NK-92 treated with Interleukin-12 subunit alpha and Interleukin-12 subunit beta, amount 100 ng/mL, for 24 hours (cell line): ENCODE measurements at places on chromosomes 13 and 19.

DNA sequence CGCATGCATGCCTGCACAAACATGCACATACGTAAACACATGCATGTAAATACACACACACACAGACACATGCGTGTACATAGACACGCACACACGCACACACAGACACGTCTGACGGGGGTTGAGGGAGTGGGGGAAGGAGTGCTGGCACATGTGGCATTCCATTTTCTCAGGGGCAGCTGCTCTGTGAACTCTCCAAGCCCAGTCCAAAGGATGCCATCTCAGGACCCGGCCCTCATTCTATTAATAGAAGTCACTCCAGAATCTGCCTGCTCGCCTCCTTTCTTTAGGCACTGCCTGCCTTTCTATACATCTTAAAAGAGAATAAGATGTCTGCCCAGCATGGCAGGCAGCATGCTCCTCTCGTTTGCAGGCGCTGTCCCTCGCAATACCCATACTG lies 5.3 kb downstream of the ARHGEF7 start:
- no peak for DNase-seq

DNA sequence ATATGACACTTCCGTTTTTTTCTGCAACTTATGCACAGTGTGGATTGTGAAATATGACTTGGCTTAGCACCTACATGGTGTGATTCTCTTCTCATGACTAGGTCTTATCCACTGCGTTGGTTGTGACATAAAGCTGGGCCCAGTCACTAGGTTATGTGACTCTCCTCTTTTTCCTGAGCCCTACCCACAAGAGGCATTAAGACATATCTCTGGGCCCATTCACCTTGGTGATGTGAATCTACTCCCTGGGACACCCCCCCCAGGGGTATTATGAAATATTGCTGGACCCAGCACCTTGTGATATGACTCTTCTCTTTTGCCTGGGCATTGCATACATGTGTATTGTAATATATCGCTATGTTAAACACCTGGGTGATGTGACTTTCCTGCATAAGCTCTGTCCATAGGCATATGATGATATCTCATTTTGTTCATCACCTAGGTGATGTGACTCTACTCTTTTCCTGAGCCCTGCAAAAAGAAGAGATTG lies 85.8 kb upstream of the ZNF43 start:
- DNase-seq = no peak

DNA sequence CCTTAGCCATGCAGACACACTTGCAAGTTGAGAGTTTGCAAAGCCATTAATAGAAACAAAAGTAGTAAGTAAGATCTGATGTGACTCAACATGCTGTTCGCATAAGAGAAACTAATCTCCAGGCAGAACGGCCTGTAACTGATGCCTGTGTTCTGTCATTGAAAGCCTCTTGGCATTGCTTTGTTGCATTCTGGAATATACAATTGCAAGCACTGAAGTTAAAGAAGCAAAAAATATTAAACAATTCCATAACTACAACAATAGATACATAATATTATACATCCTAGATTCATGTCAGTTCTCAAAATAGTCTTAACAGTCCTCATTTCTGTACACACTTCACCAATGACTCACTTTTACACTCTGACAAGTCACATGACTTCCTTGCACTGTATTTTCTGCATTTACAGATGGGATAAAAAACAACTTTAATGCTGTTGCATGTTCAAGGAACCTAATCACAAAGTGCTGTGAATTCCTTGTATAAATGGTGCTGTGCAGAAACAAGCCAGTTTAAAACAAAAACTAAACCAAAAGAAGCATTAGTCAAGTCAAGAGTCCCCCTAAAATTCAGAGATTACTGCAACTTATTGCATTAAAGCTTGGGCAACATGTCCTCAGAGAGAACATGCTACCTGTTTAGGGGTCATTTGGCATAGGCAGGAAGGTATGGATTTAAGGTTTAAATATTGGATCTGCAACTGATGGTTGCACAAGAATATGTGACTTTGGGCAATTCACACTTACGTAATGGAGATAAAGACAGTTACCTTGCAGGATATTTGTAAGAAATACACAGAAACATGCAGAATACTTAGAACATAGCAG lies 79.5 kb upstream of the SERP2 start:
- no peak for DNase-seq

DNA sequence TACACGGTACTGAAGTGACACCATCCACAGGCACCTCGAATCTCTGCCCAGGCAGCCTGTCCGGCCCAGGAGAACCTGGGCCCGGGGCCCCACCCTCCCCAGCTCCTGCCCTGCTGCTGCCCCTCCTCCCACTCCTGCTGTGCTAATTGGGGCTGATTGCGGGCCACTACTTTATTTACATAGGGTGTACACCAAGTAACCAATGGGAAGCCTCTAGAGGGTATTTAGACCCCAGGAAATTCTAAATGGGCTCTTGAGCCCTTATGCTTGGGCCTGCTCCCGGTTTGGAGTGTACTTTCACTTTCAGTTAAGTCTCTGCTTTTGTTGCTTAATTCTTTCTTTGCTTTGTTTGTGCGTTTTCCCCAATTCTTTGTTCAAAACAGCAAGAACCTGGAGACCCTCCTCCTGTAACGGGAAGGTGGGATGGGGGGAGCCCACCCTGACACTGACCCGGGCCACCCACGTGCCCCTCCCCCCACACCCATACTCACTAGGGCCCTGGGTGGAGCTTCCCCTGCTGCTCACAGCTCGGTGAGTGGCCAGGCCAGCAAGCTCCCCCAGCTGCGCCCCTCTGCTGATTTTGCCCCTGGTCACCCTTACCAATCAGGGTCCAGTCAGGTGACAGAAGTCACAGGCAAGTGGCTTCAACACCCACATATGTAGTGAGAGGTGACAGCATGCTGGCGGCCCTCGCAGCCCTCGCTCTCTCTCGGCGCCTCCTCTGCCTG lies 9.4 kb downstream of the SCGB2B2 start:
- DNase-seq = no peak

DNA sequence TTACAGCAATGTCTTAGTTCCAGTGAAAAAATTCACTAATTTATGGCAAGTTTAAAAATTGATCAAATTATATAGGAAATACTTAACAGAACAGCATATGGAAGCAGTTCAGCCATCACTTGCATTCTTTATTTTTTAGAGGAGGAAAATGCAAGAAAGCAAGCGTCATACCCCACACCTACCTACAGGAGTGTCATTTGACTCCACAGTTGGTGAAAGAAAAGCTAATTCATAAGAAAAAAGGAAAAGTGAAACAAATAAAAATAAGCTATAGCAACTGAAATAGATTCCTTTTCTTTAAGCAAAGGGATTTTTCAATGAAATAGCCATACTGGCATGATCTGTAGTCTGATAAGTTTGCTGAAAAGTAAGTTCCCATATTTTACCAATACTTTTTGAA lies 111.0 kb downstream of the DOCK9 start:
- no peak for DNase-seq

DNA sequence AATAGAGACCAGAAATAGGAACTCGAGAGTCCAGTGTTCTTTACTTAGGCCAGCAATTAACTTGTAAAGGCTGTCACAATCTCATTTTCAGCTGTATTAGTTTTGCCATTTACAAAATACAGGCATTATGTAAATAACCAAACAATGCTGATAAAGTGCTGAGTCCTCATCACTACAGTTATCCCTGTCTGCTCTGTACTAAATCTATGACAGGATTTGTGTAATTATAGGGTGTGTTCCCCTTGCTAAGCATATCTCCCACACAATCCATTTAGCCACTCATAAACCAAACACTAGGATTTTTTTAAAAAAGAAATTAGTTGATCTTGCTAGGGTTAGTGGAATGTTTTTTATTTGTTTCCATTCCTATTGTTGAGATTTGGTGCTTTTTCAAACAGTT lies 23.2 kb downstream of the PDX1 start:
- no peak for DNase-seq

DNA sequence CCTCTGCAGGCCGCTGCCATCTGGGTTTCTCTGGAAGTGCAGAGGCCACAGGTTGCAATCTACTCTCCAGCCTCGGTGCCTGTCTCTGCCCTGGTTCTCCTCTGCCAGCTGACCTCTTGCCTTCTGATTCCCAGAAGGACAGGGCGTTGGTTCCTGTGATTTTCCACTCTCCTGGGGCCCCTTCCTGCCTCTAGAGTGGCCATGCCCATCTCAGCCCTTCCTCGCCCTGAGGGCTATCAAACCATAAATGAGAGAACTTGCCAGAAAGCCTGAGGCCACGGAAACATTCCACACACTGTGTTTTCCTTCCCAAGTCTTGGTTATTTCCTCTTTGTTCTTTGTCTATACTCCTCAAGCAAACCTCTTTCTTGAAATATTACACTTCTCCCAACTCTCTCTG lies 146.2 kb downstream of the SHISA2 start:
- DNase-seq = no peak

GRCh38 chr13:101398191-101398590 lies 18.1 kb downstream of the NALCN start:
- no peak for DNase-seq

- DNase-seq = no peak
Measured at GRCh38 chr13:23462815-23463559, 29.5 kb upstream of the SACS start.

DNA sequence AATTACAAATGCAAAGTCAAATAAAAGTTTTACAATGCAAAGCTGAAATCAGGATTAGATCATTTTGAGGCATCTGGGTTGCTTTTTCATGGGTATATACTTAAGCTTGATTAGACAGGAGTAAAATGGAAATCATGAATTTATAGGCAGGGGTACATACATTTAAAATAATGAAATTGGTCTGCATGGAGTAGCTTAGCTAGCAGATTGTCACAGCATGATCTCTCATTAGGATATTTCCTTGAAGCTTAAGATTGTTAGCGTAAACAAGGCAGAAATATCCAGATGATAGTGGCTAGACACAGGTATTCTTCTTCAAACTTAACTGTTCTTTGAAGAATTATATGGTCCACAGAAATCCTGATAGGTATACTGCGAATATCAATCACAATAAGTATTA lies 1627.0 kb upstream of the PCDH20 start:
- no peak for DNase-seq

DNA sequence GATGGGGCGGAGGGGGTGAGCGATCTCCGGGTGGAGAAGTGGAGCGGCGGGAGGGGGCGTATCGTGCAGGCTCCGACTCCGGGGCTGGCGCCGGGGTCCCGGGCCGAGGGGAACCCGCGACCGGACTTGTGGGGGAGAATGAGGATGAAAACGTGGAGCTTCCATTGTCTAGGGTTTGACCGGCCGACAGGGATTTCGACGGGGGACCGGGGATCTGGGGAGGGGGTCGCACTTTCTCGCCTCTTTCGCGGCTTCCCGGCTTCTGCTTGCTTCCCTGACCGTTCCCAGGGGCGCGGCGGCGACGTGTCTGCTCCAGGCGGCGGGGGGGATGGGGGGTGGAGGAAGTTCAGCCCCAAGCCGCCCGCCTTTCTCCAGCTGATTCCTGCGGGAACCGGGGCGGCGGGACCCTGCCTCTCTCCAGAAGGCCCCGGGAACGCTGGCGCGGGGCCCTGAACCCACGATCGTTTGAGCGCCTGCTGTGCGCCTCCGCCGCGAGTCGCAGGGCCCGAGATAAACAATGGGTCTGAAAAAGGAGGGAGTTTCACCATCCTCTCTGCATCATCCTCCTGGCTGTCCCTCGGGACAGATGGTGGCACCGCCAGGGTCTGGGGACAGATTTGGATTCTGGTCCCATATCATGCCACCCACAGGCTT lies 790 bp downstream of the TPM4 start:
- peak; percentile 26 for DNase-seq

- DNase-seq = no peak
Measured at GRCh38 chr19:17118957-17119356, 43.4 kb downstream of the MYO9B start.

DNA sequence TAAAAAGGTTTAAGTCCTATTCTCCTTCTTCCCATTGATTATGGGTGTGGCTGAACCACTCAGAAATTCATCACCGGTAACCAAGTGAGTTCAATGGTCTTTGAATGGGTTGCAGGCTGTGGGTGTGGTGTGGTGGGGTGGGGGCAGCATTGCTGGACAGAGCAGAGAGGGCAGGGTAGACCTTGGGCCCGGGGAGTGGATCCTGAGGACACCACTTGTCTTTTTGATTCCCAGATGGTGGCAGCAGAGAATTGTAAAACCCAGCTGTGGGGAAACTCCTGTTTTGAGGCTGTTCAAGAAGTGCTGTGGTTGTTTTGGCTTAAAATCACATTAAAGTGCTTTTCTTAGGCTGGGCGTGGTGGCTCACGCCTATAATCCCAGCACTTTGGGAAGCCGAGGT lies 45.8 kb upstream of the RGCC start:
- DNase-seq = no peak

- no peak for DNase-seq
Measured at GRCh38 chr19:42403586-42403985, 13.5 kb upstream of the CNFN start.

- no peak for DNase-seq
Measured at GRCh38 chr13:96934889-96935489, 59.3 kb downstream of the OXGR1 start.

DNA sequence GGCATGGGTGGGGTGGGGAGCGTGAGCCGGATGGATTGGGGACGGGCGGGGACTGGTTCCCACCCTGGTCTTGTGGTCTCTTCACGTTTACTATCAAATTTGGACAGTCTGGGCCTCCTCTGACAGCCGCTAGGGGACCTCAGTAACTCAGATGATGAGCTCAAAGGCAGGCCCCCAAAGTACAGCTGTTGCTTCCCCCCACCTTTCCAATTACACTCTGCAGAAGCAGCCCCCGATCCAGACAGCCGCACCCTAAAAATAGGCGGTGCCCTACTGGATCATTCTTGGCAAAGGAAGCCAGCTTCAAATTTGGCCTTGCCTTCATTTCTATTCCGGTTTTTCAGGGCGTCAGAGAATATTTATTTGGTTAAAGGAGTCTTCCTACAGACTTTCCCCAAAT lies 1.9 kb upstream of the FOXO1 start:
- DNase-seq = peak; percentile 7

- DNase-seq = no peak
Measured at GRCh38 chr19:9751446-9751845, 17.1 kb downstream of the ZNF846 start.

- no peak for DNase-seq
Measured at GRCh38 chr13:20462533-20462915, 63.1 kb downstream of the CRYL1 start.

- DNase-seq = no peak
Measured at GRCh38 chr13:96238861-96239260, 149.0 kb downstream of the HS6ST3 start.

GRCh38 chr13:26721251-26722121 lies 39.1 kb downstream of the GPR12 start:
- DNase-seq = no peak

DNA sequence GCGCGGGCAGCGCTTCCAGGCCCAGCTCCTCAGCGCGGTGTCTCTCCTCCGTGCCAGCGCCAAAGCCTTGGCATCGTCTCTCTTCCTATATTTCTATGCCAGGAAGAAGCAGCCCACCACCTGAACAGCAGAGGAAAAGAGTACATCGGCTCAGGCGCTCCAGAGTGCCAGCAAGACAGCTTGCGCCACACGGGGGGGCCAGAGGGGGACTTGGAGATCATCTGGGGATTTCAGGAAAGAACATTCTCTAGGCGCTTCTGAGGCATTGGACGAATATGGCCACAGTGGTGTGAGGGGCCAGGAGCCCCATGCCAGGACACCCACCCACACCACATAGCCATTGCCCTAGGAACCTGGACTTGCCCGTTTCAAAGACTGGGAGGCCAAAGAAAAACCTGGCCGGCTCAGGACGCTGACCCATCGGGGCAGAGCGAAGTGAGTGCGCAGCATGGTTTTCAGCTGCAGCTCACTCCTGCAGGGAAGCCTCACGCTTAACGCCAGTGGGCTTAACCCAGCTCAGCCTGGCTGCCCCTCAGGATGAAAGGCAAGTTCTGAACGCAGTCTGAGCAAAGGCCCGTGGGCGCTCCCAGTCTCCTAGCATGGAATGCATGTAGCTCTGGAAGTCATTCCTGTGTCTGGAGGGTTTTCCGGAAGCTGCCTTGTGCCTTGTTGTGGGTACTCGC lies 62.1 kb downstream of the GGACT start:
- DNase-seq = no peak
